RPMI7951 (cell line): ENCODE measurements at places on chromosomes 13 and 19. TPM values are rescaled to one million over a fixed set of nuclear protein-coding genes. Genes with fewer than 3 reads are reported as not detected.

DNA sequence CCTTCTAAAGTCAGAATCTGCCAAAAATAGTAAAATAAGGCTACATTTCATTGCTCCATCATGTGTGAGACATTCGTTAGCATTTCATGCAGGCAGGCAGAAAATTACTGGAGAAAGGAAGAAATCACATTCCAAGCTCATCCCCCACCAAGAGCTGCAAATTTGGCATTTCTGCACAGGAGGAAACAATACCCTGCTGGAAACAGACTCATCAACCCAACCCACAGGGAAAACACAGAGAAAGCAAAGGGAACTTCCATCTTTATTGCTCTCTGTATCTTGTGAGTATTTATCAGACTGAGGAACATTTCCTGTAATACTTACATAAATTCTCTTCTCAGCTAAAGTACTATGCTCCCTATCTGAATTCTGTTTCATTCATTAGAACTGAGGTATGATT, 95.7 kb downstream of the KCTD12 start:
- no peak for DNase-seq

- DNase-seq = no peak
Measured at GRCh38 chr13:51067210-51067701, 43.8 kb downstream of the C13orf42 start.

ZNF675 gene
- 14.1 and 18.4 TPM in 2 replicates for total RNA-seq

DNA sequence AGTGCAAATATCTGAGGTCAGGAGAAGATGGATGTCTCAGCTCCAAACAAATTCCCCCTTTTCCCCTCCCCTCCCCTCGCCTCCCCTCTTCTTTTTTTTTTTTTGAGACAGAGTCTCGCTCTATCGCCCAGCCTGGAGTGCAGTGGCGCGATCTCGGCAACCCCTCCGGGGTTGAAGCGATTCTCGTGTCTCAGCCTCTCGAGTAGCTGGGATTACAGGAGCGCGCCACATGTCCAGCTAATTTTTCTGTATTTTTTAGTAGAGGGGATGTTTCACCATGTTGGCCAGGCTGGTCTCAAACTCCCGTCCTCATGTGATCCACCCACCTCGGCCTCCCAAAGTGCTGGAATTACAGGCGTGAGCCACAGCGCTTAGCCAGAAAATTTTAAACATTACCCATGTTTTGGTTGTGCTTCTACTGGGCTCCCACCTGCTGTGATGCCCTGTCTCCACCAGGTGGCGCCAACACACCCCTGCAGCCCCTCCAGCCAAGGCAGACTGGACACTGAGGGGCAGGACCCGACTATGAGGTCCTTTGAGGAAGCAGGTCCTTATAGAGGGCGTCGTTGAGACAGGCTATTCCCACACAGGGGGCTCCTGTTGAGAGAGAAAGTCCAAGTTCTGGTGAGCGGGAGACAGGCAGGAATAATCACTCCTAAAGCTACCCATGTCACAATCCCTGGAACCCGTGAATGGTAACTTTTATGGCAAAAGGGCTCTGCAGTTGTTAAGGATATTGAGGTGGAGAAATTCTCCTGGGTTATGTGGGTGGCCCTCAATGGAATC, 6.3 kb downstream of the ERICH4 start:
- DNase-seq = peak; percentile 67

FOSB gene
- total RNA-seq = 0.96 and 1.6 TPM in 2 replicates

- no peak for DNase-seq
Measured at GRCh38 chr13:85204668-85205344, 594.4 kb downstream of the SLITRK6 start.
